ENCODE measurements at places on chromosomes 3 and 15. TPM values are rescaled to one million over a fixed set of nuclear protein-coding genes. Genes with fewer than 3 reads are reported as not detected.

ROBO1 gene
- 62.7 TPM for total RNA-seq

ITIH1 gene
- total RNA-seq: not detected

CNTN3 gene
- 0.29 TPM for total RNA-seq

TGM4 gene
- not detected for total RNA-seq

TRIP4 gene
- 22.9 TPM for total RNA-seq

DNA sequence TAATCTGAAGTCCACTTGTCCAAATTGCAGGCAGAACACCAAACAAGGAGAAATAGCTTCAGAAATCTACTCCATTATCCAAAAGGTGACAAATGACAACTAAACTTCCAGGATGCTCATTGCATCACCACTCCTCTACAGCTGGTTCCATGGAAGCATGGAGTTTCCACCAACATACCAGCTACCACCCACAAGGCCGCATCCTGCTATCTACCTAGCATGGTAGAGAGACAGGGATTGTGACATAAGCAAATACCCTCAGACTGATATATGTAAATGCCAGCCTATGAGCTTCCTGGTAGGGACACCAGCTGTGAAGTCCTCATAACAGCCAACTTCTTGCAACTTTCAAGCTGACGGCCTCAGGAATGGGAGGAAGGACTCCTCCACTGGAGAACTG lies at the start of gene TRIM42:
TRIM42 (plus strand) TSS at position 301 of the 400 bp plus-strand sequence. CDS start 166 bp downstream, outside the sequence.
- DNase-seq: no peak

DNA sequence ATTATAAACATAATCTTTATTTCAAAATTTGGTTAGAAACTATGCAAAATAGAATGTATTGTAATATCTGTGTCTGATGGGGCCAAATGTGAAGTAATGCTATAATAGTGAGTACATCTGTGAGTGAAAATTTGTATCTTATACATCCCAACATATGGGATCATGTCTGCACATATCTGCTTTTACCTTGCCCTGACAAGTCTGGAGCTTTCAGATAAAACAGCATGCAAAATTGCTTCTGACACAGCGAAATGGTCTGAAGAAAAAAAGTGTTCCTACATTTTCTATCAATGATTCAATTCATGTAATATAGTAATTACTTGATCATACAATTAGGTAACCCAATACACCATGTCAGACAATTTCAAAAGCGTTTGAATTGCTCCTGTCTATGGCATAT lies 58.1 kb upstream of the P3H2 start:
- DNase-seq: no peak

DNA sequence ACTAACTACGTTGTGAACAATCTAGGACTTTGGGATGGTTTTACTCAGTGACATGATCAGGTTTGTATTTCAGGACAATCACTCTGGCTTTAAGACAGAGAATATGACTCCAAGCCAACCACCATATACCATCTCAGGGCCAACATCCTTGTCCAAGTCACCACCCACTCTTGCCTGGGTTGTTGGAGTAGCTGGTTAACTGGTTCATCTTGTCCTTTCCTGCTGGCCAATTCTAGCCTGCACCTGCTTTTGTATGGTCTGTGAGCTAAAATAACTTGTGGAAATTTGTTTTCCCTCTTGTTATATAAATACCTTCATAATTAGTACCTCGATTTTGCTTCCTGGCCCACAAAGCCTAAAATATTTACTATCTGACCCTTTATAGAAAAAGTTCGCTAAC lies 306.8 kb upstream of the STT3B start:
- DNase-seq: no peak

DNA sequence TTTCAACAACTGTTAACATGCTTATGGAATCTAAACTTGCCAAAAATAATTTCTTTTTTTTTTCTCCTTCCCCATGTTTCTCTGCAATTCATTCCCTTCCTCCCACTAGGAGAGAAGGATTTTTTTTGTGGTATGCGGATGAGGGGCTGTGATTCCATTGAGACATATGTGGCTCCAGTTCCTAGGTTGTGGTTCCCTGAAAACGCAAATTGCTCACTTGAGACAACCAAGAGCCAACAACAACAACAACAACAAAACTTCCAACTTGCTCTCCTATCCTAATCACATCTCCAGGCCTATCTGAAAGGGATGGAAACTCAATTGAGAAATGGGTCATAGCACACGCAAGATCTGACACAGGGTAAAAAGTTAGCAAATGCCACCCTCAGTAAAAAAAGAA lies 406.5 kb upstream of the TGFBR2 start:
- no peak for DNase-seq

- no peak for DNase-seq
Observed at GRCh38 chr3:140699516-140700231, 21.8 kb downstream of the TRIM42 start.

- DNase-seq: peak; percentile 42
Observed at GRCh38 chr3:128317698-128318231, 148.9 kb downstream of the DNAJB8 start.

GRCh38 chr15:82111918-82112317 lies 66.1 kb upstream of the MEX3B start:
- no peak for DNase-seq
